Muscle of arm (tissue), 14 donors: ENCODE measurements at places on chromosomes 5 and 9. TPM values are rescaled to one million over a fixed set of nuclear protein-coding genes. Genes with fewer than 3 reads are reported as not detected.

SPINK7 gene
- polyA plus RNA-seq: not detected

MIGA2 gene
- 9.6 TPM for polyA plus RNA-seq

DNA sequence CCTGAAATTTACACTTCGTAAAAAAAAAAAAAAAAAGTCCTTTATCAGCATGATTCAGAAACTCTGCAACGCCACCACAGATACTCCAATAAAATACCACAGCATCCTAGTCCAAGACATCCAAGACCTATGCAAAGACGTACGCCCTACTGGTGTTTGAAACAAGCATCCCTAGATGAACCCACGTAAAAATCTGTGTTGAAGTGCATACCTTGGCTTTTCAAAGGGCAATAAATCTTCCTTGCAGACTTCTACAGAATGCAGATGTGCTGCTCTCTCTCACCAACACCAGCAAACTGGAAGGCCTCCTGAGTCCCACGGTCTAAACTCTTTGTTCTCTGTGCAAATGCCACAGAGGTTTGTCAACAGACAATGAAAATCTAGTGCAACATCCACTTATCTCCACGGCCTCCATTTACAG lies 38.8 kb downstream of the MYO10 start:
- no peak for DNase-seq

DNA sequence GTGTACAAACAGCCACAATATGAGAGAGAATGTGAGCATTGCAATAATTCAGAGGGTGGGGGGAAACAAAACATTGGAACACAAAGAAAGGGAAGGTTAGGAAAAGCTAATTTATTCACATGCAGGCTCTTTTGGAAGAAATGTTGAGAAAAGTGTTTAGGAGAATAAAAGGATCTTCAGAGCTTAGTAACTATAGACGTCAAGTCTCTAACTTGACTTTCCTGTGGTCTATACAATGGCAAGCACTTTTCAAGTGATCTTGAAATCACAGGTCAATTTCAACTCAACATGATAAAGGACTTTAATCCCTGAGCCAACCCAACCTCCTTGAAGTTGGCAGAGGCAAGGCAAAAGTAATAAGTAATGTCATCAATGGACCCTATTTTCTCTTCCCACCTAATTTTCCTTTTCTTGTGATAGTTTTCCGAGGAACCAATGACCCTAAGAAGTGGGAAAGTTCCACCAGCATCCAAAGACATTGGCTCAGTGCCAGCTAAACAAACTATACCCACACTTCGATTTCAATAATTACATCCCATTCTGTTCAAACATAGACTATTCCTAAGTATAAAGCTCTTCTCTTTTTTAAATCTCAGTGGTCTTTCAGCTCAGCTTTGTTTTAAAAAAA lies 23.7 kb downstream of the RFK start:
- DNase-seq: no peak

DNA sequence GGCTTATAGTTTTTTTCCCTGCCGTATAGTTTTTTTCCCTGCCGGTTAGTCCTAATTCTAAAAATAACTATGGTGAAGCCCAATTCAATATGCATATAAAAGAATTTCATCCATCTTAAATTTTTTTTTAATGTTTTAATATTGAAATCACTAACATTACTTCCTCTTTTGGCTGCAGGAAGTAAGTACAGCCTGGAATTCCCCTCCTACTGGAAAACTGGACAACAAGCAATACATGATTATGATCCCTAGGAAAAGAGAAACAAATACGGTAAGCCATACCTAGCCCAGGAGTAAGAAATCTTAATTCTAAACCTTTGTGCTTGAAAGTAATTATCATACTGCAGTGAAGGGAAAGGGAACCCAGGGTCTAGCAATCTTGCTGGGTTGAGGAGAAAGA lies 119.0 kb downstream of the NR3C1 start:
- no peak for DNase-seq

ZNF618 gene
- polyA plus RNA-seq: 14.7 TPM

PKD2L2 gene
- polyA plus RNA-seq: 0.35 TPM
